ENCODE measurements at places on chromosomes 11 and 22.

- peak; percentile 29 for DNase-seq
Measured at GRCh38 chr22:44192098-44192815, 11.5 kb downstream of the PARVG start.

GRCh38 chr22:20135806-20136602 is 4.4 kb downstream of the ZDHHC8 start:
- DNase-seq = no peak

GRCh38 chr22:38783095-38783615 is 10.8 kb downstream of the DNAL4 start:
- no peak for DNase-seq

DNA sequence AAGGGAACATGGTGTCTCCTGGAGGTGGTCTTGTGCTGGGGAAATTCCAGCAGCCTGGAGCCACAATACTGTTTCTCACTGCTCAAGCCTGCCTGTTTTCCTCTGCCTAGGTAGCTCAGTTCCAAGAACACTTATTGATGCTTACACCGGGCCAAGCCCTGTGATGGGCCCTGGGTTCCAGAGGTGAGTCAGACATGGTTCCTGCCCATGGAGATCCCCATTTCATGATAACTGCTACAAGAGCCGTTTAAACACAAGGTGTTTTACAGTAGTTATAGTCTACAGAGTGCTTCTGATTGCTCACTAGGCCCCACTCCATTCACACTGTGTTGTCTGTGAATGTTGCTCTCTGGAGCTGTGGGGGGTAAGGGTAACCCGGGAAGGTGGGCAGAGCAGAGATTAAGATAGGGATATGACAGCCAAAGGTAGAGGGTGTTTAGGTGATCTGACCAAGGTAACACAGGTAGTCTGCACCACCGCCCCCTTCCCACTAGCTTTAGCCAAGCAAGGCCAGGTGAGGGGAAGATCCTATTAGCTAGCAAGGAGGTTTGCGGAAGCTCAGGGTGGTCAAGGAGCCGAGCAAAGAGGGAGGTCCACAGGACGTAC is 696 bp upstream of the MICAL2 start:
- DNase-seq = no peak

GRCh38 chr11:3170044-3170755 is 5.1 kb upstream of the OSBPL5 start:
- no peak for DNase-seq

DNA sequence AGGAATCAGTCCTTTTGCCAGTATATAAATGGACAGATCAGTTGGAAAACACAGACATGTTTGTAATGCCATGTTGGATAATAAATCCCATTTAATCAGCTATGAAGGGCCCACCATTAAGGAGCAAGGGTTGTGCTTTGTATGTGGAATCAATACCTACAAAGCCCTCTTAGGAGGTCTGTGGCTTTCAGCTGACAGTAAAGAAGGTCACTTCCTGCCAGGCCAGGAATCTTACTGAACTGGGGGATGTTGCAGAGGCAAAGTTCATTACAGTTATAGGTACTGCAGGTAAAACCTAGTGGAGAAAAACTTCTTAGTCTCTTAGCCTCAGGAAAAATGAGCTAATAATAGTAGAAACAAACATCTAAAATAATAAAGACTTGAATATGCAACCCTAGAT is 129.5 kb downstream of the FAM76B start:
- DNase-seq = no peak

DNA sequence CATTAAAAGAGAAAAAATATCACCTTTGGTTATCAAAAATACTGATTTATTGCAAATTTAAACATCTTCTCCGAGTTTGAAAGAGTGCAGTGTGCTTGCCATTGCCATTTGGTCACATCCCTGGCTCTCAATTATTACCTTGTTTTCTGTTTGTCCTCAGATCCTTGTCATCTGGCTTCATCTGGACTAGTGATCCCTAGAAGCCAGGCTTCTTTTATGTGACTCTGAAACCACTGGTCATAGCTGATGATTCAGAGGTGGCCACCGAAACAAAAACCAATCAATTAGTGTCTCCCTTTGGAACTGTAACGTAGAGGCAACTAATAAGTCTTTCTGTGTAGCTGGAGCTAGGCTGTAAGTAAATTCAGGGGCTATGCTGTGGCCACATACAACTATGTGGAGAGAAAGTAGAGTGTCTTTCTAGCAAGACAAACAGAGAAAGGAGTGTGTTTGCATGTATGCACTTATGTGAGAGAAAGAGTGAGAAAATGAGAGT is 237.9 kb downstream of the LUZP2 start:
- no peak for DNase-seq

- no peak for DNase-seq
Measured at GRCh38 chr22:35538801-35539321, 1.8 kb upstream of the RASD2 start.

GRCh38 chr11:92765965-92766371 is 203.5 kb upstream of the MTNR1B start:
- DNase-seq = no peak

DNA sequence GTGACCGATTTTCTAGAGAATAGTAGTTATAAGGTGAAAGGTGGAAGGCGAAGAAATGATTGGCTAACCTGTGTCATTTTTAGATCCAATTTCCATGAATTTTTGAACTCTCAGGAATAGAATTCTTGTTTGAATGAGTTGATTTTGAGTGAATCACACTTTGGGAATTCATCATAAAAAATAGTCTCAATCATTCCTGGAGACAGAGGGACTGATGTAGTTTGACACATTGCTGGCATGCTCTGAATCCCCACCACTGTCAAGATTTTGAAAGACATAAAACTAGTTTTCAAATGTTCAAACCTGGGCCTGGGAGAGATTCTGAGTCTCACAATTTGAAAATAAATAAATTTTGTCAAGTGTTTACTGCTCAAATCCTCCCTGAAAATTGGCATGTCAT is 861.4 kb upstream of the RAG2 start:
- no peak for DNase-seq

- DNase-seq = no peak
Measured at GRCh38 chr22:32896891-32897290, 95.4 kb downstream of the TIMP3 start.

DNA sequence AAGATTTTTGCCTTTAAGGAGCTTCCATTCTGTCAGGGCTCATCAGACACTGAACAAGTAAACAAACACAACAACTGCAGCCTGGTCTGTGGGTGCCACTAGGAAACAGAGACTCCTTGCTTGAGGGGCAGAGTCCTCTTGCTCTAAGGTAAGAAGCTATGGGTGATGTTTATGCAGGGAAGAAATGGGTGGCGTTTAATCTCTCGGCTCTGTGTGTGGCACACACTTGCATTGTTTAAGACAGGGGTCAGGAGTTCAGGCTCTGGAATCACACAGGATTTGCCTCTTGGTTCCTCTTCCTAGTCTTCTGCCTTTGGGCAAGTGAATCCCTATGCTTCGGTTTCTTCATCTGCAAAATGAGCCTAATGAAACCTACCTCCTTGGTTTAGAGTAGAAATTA is 90.3 kb downstream of the PRR5L start:
- no peak for DNase-seq

- no peak for DNase-seq
Measured at GRCh38 chr11:122229078-122229477, 113.1 kb upstream of the BLID start.

DNA sequence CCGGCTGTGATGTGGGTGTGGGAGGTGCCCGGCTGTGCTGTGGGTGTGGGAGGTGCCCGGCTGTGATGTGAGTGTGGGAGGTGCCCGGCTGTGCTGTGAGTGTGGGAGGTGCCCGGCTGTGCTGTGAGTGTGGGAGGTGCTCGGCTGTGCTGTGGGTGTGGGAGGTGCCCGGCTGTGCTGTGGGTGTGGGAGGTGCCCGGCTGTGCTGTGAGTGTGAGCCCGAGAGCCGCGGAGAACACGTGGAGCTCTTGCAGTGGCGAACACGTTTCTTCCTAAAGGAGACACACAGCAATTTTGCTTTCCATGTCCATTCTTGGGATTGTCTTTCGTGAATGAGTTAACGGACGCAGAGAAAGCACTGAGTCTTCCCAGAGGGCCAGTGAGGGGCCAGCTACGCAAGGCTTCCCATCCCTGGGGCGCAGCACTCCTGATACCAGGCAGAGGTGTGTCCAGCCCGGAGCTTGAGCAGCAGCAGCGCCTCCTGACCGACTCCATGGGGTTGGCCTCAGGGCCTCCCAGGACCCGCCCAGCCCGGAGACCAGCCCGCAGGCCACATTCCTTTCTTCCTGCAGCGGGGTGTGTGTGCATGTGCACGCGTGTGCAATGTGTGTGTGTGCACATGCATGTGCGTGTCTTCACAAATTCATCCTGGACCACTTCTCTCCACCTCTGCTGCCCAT is 245.0 kb upstream of the B3GAT1 start:
- no peak for DNase-seq

GRCh38 chr22:48237466-48238283 is 1475.2 kb downstream of the TBC1D22A start:
- no peak for DNase-seq

- DNase-seq = no peak
Measured at GRCh38 chr22:41180926-41181325, 24.2 kb upstream of the L3MBTL2 start.

DNA sequence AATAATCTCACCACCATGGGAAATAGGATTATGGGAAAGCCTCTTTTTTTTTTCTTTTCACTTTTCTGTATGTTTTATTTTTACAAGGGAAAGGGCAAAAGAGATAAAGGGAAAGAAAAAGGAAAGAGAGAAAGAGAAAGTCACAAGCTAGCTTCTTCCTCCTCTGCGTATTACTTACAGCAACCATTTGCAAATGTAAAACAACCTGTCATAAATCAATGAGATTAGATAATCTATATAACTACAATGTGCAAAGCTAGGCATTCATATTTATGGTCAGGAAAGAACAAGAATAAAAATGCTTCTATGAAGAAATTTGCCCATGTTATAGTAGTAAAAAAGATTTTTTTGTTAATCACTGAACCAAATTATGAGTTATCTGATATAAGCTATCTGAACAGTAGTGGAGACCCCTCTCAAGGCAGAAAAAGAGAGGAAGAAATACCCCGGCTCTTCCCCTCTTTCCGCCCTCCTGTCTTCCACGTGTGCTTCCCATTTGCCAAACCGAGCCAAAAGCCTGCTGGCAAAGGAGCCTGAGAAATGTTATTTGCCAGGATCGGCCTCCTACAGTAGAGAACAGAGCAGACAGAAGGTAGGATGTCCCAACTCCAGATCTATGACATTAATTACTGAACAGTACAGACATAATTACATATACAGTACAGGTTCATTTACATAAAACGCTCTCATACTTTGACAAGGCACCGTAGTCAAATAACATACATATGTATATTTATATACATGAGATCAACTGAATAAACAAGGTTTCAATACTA is 50.2 kb downstream of the ARHGAP32 start:
- DNase-seq = no peak

GRCh38 chr22:26735019-26735409 is 77.6 kb downstream of the MIAT start:
- no peak for DNase-seq

DNA sequence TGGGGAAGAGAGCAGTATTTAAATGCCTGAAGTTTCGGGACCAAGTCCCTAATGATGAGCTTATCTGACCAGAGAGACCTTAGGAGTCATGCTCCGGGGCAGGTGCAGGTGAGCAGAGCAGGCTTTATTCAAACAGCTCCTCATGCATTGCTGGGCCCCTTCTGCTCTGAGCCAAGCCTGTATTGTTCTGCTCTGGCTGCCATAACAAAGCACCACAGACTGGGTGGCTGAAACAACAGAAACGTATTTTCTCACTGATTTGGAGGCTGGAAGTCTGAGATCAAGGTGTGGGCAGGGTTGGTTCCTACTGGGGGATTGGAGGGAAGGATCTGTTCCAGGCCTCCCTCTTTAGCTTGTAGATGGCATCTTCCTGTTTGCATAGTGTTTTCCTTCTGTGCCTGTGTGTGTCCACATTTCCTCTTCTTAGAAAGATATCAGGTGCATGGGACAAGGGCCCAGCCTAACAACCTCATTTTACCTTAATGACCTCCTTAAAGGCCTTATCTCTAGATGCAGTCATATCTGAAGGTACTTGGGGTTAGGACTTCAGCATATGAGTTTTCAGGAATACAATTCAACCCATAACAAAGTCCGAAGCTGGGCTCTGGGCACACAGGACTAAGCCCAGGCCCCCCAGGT is 97.1 kb upstream of the PARVA start:
- no peak for DNase-seq

- no peak for DNase-seq
Measured at GRCh38 chr11:3964056-3964455, 108.6 kb downstream of the STIM1 start.

GRCh38 chr11:71385091-71385490 is 63.1 kb downstream of the DHCR7 start:
- no peak for DNase-seq

DNA sequence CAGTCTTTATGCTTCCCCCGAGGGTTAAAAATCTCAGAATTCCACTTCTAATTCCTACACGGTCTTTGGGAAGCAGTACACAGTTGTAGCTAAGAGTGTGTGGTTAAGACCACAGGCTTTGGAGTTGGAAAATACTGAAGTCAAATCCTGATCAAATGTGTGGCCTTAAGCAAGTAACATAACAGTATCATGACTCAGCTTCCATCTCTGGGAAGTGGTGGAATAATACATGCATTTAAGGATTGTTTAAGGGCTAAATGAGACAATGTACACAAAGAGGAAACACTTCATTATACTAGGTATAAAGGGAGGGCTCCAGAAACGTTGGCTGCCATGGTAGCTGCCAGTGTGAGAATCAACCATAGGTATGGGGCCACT is 71.5 kb downstream of the FAT3 start:
- no peak for DNase-seq

GRCh38 chr11:85269109-85269508 is 358.0 kb downstream of the DLG2 start:
- DNase-seq = no peak

DNA sequence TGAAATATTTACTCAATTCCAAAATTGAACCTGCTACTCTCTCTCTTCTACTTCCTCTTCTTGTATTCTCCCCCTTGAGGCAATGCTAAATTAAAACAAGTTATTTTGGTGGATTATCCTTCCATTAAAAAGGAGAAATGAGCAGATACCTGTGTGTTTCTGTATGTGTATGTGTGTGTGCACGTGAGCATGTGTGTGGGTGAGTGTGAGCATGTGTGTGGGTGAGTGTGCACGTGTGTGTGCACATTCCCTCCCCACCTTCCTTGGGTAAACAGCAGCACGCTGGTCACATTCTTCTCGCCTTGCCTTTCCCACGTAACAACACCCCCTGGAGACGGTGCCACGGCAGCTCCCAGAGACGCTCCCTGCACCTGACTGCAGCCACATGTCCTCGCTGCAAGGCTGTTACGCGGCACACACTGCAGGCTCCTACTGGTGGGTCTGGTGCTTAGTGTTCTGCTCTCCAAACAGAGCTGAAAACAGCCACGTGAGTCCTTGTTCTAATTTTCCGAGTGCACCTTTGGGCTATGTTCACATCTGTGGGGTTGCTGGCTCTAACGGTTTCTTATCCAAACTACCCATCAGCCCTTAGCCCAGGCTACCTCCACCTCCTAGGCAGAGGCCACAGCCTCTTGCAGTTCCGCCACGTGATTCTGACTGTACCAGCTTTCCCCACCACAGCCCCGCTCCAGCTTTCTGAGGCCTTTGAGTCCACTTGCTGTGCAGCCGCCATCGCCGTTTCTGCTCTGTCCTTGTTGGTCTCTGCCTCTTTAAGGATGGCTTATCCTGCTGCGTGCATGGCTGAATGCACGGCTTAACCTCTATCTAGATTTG is 123.4 kb downstream of the CTTN start:
- DNase-seq = no peak

GRCh38 chr11:71940561-71941219 is 11.8 kb downstream of the RNF121 start:
- DNase-seq = no peak
